ENCODE measurements at places on chromosomes 4 and X.

GRCh38 chr4:184765473-184766340 is 31.8 kb upstream of the CENPU start:
- DNase-seq = no peak

DNA sequence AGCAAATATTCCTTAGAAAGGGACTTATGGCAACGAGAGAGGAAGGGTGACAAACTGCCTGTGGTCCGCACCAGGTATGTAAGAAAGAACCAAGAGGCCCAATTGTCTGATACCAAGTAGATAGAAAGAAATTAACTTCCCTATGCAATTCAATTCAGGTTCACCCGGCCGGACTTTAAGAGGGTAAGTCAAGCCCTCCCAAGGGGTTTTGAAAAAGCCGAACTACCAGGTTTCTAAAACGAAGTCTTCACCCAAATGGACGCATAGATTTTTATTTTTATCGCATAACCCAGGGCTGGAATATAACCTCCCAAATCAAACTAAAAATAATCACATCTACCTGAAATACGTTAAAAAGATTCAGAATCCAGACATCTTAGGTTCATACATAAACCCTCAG is 1.6 kb upstream of the MAB21L2 start:
- no peak for DNase-seq

DNA sequence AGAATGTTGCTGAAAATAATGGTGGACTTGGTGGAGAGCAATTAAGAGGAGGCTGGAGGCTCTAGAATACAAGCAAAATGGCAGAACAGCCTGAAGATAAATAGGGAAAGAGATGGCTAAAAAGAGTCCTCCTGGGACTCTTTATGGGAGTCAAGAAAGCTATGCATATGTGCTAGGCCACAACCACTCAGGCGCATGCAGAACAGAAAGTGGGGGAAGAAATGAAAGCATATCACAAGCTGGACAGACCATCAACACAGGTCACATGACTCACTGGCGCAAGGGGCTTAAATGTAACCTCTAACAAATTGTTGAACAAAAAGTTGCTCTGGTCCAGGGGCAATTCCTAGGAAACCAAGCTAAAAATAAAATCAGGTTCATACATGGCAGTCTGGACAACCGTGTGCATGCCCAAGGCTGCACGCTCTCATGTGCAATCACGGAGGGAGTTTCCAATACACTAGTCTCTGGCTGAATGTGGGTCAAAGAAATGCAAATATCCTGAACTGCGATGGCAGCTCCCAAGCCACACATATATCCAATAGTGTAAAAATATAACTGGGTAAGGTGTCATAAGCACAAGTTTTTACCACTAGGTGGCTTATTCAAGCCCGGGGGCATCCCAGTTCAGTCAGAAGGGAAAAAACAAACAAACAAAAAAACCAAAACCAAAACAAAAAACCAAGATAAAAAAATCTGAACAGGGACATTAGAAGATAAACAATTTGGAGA is 45.4 kb downstream of the ZNF711 start:
- no peak for DNase-seq

DNA sequence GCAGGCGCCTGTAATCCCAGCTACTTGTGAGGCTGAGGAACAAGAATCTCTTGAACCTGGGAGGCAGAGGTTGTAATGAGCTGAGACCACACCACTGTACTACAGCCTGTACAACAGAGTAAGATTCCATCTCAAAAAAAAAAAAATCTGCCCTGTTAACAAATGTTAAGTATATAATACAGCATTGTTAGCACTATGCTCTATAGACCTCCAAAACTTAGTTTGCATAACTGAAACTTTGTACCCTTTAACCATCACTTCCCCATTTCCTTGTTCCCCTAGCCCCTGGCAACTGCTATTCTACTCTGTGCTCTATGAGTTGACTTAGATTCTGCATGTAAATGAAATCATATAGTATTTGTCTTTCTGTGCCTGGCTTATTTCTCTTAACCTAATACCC is 76.7 kb downstream of the TAB3 start:
- no peak for DNase-seq

GRCh38 chrX:17390419-17390850 is 15.4 kb downstream of the NHS start:
- no peak for DNase-seq

GRCh38 chr4:8540072-8540471 is 40.1 kb upstream of the GPR78 start:
- no peak for DNase-seq

Measured in SW480 (cell line).